Left forelimb (tissue), 1 donor: ENCODE measurements at places on chromosomes 5 and 9.

GRCh38 chr9:106420511-106420944, 442.4 kb upstream of the ZNF462 start:
- no peak for DNase-seq

DNA sequence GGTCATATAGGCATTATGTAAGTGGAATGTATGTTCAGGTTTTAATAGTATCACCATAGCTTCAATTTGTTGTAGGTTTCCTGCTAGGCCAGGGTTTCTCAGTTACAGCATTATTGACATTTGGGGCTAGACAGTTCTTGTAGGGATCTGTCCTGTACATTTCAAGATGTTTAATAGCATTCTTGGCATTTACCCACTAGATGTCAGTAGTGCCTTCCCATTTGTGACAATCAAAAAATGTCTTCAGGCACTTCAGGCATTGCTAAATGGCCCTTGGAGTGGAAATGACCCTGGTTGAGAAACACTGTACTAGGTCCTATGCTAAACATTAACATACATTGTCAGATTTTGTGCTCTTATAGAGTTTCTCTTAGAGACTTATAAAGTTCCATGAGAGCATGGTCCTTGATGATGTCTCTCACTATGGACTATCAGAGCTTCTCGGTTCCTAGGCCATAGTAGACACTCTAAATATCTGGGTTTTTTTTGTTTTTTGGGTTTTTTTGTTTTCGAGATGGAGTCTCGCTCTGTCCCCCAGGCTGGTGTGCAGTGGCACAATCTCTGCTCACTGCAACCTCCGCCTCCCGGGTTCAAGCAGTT, 1.4 kb downstream of the KIF20A start:
- no peak for DNase-seq

DNA sequence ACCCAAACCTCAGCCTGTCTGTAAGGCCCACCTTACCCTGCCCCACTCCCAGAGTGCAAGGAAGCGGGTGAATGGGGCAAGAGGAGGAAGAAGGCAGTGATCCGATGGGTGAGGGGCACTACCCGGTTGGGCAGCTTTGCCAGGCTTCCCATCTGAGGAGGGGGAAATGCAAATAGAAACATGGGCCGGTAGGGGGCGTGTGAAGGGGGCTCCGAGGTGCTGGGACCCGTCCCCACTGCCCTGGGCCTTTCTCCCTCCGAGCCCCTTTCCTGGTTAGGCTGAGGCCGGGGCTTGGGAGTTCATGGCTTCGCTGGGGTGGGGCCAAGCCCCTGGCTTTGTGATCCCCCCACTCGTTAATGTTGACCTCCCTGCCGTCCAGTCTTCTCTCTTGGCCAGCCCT, 23.6 kb upstream of the MYORG start:
- DNase-seq, result no peak

GRCh38 chr5:179254638-179255271, 90.5 kb downstream of the ADAMTS2 start:
- peak; percentile 14 for DNase-seq

DNA sequence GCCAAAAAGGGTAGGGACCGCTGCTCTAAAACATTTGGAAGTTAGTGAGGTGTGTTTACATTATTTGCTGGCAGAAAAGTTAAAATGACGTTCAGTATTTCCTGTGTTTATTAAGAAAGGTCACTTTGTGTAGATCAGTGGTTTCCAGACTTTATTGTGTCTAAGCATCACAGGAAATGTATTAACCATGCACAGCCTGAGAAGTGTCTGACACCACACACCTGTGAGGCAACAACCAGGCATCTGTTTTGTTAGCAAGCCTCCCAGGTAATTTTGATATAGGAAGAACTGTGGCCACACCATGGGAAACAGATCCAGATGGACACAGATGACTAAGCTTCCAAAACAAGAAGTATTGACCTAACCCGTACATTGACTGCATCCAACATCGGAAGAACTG, 12.0 kb downstream of the TTC1 start:
- no peak for DNase-seq

GRCh38 chr9:114469091-114469853, 36.0 kb downstream of the WHRN start:
- DNase-seq, result peak; percentile 23

DNA sequence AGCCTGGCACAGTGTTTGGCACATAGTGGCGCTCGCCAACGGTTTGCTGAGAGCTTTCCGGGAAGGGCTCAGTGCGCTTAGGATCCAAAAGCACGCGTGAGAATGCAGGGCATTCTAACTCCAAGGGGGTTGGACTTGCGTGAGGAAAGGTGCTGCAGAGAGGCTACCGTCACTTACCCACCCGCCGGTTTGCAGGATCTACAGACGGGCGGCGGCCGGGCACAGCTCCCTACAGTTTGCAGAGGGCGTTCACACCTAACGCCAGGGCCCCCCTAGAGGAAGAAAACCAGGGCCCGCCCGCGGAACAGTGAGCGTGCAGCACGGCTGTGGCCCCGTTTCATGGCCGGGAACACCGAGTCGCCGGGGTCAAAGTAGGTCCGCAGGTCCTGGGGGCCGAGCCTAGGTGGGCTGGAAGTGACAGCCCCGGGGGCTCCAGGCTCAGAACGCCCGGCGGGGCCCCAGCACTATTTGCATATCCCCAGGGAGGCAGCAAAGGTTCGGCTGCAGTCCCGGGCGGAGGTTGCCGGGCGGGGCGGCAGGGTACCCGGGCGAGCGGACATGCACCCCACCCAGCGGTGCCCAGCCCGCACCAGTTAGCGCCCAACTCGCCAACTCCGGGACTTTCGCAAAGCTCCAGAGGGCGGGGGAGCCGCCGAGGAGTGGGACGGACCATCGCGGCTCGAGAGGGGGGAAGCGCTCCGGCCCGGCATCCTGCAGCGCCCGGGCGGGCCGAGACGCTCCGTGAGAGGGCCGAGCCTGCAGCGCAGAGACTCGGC, 526 bp upstream of the GALNT10 start:
- DNase-seq, result peak; percentile 89

GRCh38 chr5:9241479-9242305, 304.2 kb downstream of the SEMA5A start:
- DNase-seq, result no peak

GRCh38 chr5:35047785-35048404, at the start of gene AGXT2:
AGXT2 (minus strand) TSS chr5:35047949; CDS start chr5:35047892, 57 bp downstream.
- DNase-seq, result no peak

- DNase-seq, result no peak
Measured at GRCh38 chr5:141787376-141787775, 90.8 kb downstream of the PCDH1 start.

DNA sequence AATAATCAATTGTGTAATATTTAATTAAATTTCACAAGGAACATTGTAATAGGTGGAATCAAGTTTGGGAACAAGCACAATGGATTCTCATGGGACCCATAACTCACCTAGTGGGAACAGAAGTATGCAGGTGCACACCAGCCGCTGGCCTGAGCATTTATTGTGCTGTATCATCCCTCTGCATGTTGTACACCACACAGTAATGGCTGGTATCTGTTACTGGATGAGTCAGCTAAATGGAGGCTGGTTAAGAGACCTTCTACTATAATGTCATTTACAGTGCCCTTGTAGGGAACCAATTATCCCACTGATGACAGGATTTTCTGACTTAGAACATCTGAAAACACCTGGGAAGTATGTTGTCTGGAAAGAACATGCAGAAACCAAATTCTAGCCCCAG, 3.2 kb upstream of the MAP3K1 start:
- no peak for DNase-seq

- no peak for DNase-seq
Measured at GRCh38 chr5:160363660-160364395, 6.6 kb downstream of the C1QTNF2 start.

- DNase-seq, result no peak
Measured at GRCh38 chr5:96197347-96197746, 235.7 kb upstream of the ELL2 start.

- no peak for DNase-seq
Measured at GRCh38 chr9:136853596-136854112, 1.5 kb downstream of the MAMDC4 start.

DNA sequence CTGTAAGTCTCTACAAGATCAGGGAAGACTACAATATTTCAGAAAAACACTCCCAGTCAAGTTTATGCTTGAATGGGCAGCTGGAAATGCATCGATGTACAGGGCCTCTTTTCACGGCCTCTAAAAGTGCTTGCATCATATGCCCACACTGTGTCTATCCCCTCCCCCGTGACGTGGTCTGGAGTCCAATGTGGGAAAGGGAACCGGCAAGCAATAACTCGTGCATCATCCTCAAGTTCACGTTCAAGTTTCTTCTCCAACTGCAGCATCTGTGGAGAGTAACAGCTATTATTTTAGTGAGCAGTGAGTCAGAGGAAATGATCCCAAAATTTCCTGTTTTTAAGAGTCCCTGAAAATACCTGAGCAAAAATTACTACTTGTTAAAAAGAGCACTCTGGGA, 22.3 kb downstream of the ATPSCKMT start:
- no peak for DNase-seq
